ENCODE measurements at places on chromosomes 11 and 22. TPM values are rescaled to one million over a fixed set of nuclear protein-coding genes. Genes with fewer than 3 reads are reported as not detected.
A peak's percentile ranks its signal among the peaks of the same experiment; 100 is the strongest.

Gene MUC6
- not detected for total RNA-seq

Gene TTC17
- total RNA-seq, result 76.9 TPM

Gene VPS26B
- total RNA-seq, result 41.7 TPM

Gene RAG1
- total RNA-seq, result 1.1 TPM

Gene THY1
- 164 TPM for total RNA-seq

Gene LRRC4C
- 0.27 TPM for total RNA-seq

DNA sequence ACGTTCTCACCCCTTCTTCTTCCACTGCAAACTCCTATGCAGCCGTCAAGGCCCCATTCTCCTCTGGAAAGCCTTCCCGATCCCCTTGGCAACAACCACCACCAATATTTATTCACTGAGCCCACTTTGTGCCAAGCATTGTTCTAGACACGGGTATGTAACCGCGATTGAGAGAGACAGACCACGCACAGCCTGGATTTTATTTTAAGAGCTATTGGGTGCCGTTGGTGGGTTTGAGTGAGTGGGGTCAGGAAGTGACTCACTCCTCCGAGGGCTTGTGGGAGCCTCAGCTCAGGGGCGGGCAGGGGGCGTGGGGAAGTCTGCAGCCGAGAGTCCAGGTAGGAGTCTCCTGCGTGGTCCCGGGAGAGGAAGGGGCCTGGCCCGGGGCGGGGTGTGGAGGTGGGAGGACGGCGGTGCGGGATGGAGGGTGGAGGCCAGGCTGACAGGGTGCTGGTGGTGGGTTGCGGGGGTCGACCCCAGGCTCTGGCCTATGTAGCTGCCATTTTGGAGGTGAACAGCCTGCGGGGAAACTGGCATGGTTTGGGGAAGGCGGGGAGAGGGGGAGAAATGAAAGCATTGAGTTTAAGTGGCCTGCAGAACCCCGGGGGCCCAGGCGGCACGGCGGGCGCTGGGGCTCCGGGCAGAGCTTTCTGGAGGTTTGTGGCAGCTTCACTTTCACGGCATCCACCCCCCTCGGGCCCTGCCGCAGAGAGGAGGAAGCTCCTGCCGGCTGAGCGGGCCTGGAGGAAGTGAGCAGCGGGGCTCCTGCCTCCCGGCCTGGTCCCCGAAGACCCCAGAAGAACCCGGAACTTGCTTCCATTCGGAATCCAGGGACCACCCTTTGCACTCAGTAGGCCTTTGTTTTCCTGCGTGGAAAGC lies 547 bp downstream of the PARVG start:
- DNase-seq, result no peak

- no peak for DNase-seq
Measured at GRCh38 chr22:39147335-39148025, 5.0 kb downstream of the CBX7 start.

DNA sequence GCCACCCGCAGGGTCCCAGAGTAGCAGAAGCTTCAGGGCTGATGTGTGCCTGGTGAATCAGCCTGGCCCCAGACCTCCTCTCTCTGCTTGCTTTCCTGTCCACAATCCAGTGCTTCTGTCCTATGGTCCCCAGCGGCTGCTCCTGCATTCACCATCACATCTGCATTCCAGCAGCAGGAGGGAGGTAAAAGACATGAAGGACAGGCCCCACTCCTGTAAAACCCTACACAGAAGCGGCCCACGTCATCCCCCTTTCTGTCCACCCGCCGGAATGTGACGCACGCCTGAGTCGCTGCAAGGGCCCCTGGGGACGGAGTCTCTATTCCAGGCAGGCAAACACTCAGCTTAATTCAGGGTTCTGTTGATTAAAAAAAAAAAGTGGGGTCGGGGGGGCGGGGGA lies 58.3 kb downstream of the CDKN1C start:
- DNase-seq, result no peak

DNA sequence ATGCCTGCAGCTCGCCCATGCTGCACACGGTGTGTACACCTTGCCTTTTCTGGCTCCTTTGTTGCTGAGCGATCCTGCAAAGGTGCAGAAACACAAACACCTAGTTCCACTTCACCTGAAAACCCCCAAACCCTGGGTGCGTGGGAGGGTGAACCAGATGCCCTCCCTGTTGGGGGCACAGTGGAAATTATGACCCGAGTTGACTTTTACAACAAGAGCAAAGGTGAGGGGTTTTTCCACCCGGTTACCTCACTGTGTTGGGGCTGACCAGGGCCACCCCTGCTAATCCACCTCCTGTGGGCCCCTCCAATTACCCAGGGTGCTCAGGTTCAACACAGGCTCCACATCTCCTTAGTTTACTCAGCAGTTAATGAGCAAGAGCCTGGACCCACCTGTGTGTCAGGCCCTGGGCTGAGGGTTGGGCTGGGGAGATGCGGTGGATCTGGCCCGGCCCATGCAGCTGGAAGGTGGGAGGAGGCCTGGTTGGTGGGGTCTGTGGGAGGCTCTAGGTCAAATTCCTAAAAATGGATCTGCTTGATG lies 42.1 kb downstream of the LRRC32 start:
- DNase-seq, result no peak

DNA sequence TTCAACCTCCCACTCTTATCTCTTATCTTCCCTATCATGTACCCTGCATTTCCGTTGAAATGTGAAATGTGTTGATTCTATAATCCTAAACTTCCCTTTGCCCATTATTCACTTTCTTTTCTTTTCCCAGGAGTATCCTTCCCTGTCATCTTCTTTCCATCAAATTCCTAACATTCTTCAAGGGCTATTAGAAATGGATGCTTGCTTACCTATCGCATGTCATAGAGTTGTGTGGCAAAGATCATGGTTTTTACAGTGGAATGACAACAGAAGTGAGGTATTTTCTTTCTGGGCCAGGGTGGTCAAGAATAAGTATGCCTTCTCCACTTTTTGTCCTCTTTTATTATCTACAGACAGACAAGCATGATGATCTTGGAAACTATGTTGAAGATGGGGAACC lies 124.4 kb upstream of the SLC5A12 start:
- no peak for DNase-seq

GRCh38 chr11:32779136-32779535 lies 15.3 kb downstream of the CCDC73 start:
- no peak for DNase-seq

DNA sequence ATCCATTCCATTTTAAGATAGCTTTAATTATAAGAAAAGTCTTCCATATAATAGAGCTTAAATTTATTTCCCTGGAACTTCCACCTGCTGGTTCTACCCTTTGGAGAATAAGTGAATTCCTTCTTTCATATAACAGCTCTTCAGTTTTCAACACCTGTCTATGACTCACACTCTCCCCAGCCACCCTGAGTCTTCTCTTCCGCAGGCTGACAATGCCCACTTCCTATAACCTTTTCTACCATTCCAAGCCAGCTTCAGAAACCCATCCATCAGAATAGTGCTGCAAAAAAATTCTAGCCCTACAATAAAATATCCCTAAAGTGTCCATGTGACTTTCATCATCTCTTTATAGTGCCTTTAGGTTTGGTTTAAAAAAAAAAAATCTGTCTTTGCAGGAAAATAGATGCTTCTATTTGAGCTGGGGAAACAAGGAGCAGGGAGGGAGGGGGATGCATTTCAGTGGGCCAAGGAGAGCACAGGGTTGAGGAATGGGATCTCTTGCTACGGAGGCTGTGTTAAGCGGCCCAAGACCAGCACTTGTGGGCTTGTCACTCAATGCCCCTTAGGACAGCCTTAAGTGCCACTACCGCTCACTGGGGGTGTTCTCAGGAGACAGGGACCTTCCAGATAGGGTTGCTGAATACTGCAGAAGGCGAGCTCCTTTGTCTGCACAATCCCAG lies 178.6 kb downstream of the DSCAML1 start:
- no peak for DNase-seq

DNA sequence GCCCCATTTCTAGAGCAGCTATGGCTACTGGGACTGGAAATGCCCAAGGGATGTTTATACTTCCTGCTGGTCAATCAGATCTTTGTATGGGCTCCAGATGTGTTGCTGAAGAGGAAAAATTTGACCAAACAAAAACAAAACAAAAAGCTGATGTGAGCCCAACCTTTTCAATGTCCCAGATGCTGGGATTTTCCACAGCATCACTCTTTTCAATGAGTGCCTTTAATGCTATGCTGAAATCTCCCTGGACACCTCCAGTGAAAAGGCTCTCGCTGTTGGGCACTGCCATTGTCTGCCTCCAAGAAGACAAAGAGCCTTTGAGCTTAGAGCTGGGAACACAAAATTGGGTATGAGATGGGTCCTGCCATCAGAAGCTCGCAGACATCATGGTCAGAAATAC lies 671.9 kb downstream of the NTM start:
- no peak for DNase-seq

DNA sequence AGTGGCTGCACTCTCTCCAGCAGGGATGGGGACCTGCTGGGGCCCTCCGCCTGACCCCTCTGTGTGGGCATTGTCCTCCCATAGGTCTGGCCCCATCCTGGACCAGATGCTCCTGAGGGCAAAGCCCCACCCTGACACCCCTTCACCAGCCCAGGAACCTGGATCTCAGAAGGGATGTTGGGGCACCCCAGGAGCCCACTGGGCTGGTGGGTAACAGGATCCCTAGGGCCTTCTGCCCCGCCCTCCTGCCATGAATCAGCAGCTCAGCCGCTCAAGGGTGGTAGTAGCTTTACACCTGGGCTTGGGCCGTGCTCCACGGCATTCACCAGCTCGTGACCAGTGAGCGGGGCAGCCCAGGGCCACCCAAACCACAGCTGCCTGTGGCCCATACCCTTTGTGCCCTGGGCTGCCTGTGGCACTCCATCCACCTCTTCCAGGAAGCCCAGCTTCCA lies 1.0 kb upstream of the MAPK12 start:
- no peak for DNase-seq

- DNase-seq, result peak; percentile 19
Measured at GRCh38 chr11:34160049-34160721, 54.8 kb downstream of the NAT10 start.

DNA sequence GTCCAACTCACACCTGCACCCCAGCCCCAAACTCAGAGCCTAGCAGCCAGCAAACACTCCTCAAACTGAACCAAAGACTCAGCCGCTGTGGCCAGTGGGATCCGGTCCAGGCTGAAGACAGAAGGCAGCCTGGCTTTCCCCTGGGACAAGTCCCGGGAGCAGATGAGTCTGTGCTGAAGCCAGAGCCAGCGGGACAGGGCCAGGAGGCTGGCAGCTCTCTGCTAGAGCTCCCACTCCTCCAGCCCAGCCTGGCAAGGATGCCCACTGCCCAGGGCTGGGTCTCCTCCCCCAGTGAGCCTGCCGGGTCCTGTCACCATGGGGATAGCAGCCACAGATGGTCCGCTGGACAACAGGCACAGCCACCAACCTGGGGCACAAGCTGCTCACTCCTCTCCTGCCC lies 42.9 kb upstream of the PRR5 start:
- no peak for DNase-seq

- peak; percentile 58 for DNase-seq
Measured at GRCh38 chr11:46278387-46279125, 1.1 kb downstream of the CREB3L1 start.

DNA sequence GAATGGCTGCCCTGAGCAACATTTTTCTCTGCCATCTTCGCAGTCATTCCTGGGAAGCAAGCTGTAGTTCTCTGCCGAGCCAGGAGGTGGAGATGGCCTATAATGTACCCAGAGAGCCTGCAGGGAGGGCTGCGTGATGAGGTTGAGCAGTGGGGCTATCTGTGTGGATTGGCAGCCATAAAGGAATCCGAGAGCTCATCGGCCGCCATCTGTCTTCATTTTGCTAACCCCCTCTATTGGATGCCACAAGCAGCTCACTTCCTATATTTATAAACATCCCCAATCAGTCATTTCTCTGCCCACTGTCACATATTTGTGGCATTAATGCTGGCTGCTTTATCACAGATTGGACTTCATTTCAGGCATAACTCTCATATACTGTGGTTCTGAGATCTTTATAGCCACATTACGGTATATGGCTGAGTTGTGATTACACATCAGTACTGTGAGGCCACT lies 209.5 kb downstream of the NTM start:
- DNase-seq, result peak; percentile 8

- DNase-seq, result no peak
Measured at GRCh38 chr11:60941371-60942119, 10.4 kb downstream of the SLC15A3 start.

DNA sequence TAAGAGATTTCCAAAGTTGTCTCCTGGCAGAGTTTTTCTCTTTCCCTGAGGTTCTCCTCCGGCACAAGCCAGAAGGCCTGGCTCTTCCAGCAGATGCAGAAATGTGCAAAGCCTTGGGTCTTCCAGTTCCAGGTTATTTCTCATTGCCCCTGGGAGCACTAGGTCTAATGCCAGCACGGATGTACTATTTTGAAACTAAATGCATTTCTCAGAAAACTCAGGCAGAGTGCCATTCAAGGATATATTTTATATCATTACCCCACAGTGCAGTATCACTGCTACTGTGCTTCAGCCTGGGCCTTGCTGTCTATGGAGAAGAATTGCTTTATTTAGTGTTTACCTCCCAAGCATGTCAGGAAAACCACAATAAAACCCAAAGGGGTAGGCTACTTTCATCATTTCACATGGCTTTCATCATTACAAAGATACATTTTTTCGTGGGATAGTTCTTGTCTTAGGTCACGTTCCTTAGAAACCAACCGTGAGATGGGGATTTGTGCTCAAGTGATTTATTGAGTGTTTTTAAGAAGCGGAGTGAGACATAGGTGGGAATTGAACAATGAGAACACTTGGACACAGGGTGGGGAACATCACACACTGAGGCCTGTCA lies 22.4 kb upstream of the FZD4 start:
- DNase-seq, result peak; percentile 71

- no peak for DNase-seq
Measured at GRCh38 chr11:8106679-8107078, 25.7 kb downstream of the TUB start.

DNA sequence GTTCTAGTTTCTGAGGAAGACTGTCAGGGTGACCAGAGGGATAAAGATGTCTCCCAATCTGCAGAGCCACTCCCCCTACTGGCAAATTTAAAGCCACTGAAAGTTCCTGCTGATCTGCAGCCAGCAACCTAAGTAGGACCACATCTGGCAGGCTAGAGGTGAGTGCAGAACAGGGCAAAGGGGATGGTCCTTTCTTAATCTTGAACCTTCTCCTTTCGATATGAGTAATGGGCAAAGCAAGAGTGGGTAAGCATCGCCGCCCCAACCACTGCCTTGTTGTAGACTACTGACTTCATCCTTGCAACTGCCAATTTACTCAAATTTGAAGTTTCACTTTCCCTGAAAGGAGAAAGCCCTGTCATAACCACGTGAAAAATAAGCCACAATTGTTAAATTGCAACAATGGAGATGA lies 30.7 kb downstream of the SCUBE2 start:
- DNase-seq, result no peak

GRCh38 chr22:42256930-42257329 lies 13.5 kb downstream of the TCF20 start:
- DNase-seq, result no peak

DNA sequence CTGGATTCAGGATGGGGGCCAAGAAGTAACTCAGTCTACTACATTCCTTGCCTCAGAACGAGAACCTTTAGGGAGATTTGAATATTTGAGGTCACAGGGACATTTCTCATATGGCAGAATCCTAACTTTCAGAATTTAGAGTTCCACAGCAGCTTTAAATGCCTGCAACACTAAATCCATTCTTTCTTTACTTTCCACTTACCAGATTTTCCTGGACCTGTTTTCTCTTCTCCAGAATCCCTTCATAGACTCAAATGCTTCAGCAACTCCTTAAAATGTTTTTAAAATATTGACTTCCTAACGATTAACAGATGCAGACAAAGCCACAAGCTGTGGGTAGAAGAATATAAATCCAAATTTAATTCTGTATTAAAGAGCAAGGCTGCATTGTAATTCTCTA lies 63.1 kb downstream of the PRSS23 start:
- no peak for DNase-seq

Data from fibroblast of the aortic adventitia (primary cell).